Chondrocyte (in vitro differentiated cells): ENCODE measurements at places on chromosomes 1 and 21. TPM values are rescaled to one million over a fixed set of nuclear protein-coding genes. Genes with fewer than 3 reads are reported as not detected.

The CYP4Z1 gene
- not detected in 3 replicates for total RNA-seq

The KRTAP13-2 gene
- total RNA-seq = not detected in 3 replicates

DNA sequence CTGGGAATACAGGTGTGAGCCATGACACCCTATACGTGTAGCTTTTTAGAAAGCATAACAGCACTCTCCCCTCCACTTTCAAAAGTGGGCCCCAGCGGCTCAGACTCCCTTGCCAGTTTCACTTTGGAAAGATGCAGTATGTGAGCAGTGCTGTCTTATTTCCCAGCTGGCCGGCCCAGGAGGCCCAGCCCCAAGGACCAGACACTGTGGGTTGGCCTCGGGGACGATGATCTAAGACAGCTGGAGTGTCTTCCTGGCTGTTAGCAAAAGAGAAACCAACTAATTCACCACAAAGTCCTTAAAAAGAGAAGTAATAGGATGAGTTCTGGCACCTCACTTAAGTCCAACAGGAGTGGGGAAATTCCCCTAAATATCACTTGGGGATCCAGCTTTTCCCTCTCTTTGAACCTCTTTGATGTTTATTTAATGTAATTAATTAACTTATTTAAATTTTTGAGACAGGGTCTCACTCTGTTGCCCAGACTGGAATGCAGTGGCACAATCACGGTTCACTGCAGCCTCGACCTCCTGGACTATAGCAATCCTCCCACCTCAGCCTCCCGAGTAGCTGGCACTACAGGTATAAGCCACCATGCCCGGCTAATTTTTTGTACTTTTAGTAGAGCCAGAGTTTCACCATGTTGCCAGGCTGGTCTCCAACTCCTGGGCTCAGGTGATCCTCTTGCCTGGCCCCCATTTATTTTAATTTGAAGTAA is 17.6 kb upstream of the CLIC4 start:
- DNase-seq = no peak

DNA sequence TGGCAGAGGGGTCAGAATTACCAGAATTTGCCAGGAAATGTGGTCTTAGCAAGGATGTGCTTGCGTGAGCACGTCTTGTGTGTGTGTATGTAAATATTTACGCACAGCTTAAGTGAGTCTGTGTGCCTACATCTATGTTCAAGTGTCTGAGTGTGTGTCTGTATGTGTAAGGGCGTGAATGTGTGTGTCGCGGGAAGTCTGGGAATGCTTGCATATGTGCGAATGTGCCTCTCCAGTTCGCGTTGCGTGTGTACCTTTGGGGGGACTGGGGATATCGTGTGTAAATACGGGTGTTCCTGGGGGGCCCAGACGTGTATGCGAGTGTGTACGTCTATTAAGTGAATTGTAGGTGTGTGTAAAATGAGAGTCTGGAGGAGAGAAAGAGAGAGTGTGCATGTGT is 68.6 kb upstream of the POU3F1 start:
- DNase-seq = no peak

- DNase-seq = peak; percentile 50
Observed at GRCh38 chr1:10888291-10888690, 91.8 kb upstream of the CASZ1 start.
